Stimulated activated CD4-positive, alpha-beta T cell treated with anti-CD3 and anti-CD28 coated beads, Interleukin-12 subunit alpha, Interleukin-12 subunit beta, amount 100 ng/mL, for 24 hours (primary cell): ENCODE measurements at places on chromosomes 4 and X.

DNA sequence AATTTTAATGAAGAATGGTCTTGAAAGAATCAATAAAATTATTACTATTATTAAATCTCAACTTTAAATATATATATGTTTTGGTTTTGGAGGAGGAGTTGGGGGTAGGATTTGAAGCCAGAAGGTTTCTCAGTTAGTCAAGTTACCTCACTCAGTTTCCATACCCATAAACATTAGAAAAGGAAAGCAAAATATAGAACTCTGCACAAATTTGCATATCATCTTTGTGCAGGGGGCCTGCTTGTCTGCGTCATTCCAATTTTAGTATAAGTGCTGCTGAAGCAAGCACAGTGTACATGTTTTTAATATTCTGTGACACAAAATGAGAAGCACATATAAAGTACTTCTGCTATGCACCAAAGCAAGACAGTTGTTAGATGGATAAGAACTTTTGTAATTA lies 47.5 kb upstream of the SCRG1 start:
- no peak for DNase-seq

DNA sequence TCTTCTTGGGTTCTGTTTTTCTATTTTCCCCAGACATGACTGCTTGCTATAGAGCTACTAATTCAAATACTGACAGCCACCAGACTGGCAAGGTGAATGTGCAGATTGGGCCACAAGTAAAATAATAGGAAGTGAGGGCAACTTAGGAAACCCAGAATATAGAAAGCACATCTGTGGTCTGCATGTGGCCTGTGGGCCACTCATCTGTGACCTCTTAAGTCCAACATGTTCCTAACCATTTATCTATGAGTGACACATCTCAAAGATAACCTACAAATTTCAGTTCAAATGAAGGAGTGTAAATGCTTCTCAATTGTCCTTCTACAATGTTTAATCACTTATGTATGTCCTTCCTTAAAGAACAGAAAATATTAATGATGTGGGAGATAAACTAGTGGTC lies 128.9 kb downstream of the REELD1 start:
- no peak for DNase-seq

DNA sequence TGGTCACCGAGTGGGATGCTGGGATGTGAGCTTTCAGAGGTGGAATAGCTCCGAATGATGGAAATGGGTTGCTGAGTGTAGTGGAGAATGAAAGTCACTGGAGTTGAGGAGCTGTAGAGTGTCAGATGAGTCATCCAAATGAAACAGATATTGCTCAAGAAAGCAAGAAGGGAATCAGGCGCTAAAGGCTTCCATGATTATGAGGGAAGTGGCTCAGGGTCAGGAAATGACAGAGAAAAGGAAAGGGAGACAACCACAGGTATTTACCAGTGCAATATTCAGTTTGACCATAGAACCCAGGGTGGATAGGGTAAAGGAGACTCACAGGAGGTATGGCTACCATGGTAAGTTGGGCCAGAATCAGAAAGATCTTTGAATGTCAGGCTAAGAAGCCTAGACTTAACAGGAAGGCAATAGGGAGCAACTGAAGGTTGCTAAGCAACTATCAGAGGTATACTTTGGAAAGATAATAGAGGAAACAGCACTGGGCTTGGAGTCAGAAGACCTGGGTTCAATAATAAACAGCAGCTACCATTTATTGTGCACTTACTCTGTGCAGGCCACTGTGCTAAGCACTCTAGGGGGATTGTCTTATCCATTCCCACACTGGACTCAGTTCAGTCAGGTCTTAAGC lies 11.7 kb downstream of the LAS1L start:
- no peak for DNase-seq

GRCh38 chr4:117063961-117064696 lies 21.2 kb downstream of the TRAM1L1 start:
- DNase-seq, result no peak

DNA sequence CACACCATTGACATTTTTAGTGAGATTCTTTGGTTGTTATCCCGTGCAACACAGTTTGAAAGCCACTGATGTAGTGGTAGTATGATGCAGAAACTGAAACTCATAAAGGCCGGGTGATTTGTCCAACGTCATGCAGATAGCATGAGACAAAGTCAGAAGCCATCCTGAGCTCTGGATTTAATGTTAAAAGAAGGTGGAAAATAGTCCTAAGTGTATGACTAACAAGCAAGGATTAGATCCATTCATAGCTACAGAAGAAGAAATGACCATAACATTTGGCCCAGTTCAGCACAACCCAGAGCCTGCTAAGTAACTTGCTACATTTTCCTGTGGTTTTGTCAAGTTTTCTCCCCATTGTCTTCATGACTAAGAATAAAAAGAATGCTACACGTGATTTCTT lies 142.4 kb downstream of the AMELX start:
- no peak for DNase-seq

DNA sequence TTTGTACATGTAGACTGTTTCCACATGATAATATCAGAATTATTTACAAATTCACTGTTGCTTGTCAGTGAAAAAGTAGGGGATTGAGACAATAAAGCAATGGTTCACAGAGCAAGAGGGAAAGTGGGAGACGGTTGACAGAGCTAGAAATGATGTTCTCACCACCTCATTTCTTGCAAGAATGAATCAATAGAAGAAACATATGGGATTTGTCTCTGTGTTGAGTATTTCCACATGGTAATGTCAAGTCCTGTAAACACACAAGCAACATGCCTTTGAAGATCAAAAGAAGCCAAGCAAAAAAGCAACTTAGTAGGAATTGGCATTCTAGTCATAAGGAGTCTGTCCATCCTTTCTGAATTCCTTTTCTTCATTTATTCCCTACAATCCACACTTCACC lies 1806.6 kb upstream of the AGA start:
- no peak for DNase-seq

- no peak for DNase-seq
Observed at GRCh38 chr4:85952972-85953650, 406.7 kb downstream of the MAPK10 start.

- DNase-seq, result no peak
Observed at GRCh38 chr4:1328267-1329155, 18.5 kb upstream of the UVSSA start.

- DNase-seq, result peak; percentile 51
Observed at GRCh38 chrX:1462596-1463251, 10.0 kb upstream of the ASMTL start.

DNA sequence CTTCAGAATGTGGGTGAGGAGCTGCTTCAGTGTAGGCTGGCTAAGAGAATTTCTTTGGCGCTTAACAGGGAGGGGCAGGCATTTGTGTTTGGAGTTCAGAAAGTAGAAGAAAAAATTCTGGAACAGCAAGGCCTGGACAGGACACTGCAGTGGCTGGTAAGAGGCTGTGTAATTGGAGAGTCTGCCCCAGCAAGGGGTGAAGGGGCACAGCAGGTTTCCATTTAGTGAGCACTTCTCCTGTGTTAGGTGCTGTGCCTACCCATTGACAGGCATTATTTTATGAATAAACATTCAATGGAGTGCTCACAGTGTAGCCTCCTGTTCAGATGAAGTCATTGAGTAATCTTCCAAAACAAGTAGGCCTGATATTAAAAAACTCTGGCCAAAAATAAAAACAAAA lies 10.7 kb upstream of the CPE start:
- DNase-seq, result no peak

DNA sequence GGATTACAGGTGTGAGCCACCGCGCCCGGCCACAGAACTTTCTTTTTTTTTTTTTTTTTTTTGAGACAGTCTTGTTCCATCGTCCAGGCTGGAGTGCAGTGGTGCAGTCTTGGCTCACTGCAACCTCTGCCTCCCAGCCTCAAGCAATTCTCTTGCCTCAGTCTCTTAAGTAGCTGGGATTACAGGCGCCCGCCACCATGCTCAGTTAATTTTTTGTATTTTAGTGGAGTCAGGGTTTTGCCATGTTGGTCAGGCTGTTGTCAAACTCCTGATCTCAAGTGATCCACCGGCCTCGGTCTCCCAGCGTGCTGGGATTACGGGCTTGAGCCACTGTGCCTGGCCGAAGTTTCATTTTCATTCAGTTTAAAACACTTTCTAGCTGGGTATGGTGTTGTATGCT lies 16.4 kb downstream of the FAM193A start:
- DNase-seq, result no peak

DNA sequence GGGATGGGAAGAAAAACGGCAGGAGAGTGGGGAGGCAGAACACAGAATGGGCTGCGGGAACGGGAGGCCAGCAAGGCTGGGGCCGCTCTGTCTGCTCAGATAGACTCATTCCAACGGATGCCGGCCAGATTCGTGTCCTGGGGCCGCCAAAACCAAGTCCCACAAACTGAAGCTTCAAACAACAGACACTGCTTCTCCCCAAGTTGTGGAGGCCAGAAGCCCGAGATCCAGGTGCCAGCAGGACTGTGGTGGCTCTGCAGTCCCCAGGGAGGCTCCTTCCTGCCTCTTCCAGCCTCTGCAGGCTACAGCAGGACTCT lies 100.6 kb downstream of the ADRA2C start:
- no peak for DNase-seq
